Activated naive CD4-positive, alpha-beta T cell treated with anti-CD3 and anti-CD28 coated beads, Interleukin-2, amount 10 ng/mL, durations not matched to agents 7 days and 5 days (primary cell): ENCODE measurements at places on chromosomes 4 and X.

GRCh38 chrX:40867352-40867751, 132.0 kb upstream of the MED14 start:
- H3K27ac ChIP-seq, result no peak overlapping the region
- H3K4me3 ChIP-seq, result no peak overlapping the region
- H3K36me3 ChIP-seq, result no peaks in the 10 kb centered on the region
- peaks cover 2% of the 10 kb centered on the region for H3K4me1 ChIP-seq
- H3K27me3 ChIP-seq, result peaks cover 8% of the 10 kb centered on the region
- no peak for DNase-seq

GRCh38 chrX:22186165-22186564, 86.5 kb upstream of the CBLL2 start:
- DNase-seq, result no peak
- H3K27me3 ChIP-seq, result no peaks in the 10 kb centered on the region
- H3K4me1 ChIP-seq, result no peaks in the 10 kb centered on the region
- H3K36me3 ChIP-seq, result no peaks in the 10 kb centered on the region
- no peak overlapping the region for H3K4me3 ChIP-seq

GRCh38 chr4:108590776-108591175, 29.6 kb upstream of the RPL34 start:
- H3K4me3 ChIP-seq, result no peak overlapping the region
- no peak for DNase-seq
- peaks cover 9% of the 10 kb centered on the region for H3K36me3 ChIP-seq
- H3K4me1 ChIP-seq, result no peaks in the 10 kb centered on the region
- H3K27me3 ChIP-seq, result peaks cover 3% of the 10 kb centered on the region
- H3K27ac ChIP-seq, result no peak overlapping the region

DNA sequence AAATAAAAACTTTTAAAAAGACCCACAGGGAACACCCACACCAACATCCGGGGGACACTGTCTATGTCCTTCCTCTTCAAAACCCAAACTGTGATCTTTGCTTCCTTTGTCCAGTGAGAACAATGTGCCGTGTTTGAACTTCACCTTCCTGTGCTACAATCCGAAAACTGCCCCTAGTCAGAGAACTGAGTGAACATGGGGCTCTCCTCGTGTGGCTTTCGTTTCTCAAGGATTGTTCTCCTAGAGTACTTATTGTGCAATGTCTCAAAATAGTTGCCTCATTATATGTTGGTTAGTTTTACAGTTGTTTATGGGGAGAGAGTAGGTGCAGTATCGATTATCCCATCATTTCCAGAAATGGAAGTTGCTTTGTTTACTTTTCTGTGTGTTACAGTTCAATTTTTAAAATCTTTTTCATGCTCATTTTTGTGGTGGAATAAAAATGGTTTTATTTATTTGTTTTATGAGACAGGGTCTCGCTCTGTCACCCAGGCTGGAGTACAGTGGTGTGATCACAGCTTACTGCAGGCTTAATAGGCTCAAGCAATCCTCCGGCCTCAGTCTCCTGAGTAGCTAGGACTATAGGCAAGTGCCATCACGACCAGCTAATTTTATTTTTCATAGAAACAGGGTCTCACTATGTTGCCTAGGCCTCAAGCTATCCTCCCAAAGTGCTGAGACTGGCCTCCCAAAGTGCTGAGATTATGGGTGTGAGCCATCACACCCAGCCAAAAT, 29.9 kb downstream of the RBMX start:
- no peak overlapping the region for H3K27ac ChIP-seq
- H3K4me3 ChIP-seq, result no peak overlapping the region
- H3K36me3 ChIP-seq, result peaks cover 33% of the 10 kb centered on the region

DNA sequence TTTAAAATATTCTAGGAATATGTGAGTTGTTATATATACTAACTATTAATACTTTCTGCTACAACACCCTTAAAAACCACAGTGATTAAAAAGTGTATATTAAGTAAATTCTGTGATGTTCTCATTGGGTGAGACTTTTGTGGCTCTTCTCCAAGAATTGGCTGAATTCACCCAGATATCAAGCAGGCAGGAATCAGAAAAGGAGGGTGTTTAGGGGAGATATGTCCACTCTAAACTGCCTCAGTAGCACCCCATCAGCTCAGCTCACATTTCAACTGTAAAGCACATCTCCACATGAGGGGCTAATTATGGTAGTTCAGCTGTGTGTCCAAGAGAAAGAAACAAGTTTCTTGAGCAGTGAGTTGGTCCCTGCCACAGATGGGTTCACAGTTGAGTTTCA, 165.0 kb downstream of the GALNTL6 start:
- no peaks in the 10 kb centered on the region for H3K4me1 ChIP-seq
- DNase-seq, result no peak
